ENCODE measurements at places on chromosomes 1 and 21.
A peak's percentile ranks its signal among the peaks of the same experiment; 100 is the strongest.

- DNase-seq, result no peak
These were observed 10.3 kb downstream of the WLS start for GRCh38 chr1:68221980-68222373.

DNA sequence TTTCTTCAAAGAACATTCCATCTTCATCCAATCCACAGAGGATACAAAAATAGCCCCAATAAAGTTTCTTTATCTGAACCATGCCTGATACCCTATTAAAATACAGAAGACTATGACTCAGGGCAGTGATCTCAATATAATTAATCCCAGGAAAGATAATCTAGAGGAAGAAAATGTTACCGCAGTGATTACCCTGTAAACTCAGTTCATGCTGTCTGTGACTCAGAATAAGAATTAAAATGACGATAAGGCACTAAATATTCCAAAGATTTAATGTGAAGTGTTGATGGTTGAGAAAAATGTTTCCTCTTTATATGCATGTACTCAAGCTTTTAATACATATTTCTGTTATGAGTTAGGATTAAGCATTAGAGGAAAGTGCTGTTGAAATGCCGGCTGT is 88.6 kb upstream of the LYPLAL1 start:
- peak; percentile 11 for DNase-seq

DNA sequence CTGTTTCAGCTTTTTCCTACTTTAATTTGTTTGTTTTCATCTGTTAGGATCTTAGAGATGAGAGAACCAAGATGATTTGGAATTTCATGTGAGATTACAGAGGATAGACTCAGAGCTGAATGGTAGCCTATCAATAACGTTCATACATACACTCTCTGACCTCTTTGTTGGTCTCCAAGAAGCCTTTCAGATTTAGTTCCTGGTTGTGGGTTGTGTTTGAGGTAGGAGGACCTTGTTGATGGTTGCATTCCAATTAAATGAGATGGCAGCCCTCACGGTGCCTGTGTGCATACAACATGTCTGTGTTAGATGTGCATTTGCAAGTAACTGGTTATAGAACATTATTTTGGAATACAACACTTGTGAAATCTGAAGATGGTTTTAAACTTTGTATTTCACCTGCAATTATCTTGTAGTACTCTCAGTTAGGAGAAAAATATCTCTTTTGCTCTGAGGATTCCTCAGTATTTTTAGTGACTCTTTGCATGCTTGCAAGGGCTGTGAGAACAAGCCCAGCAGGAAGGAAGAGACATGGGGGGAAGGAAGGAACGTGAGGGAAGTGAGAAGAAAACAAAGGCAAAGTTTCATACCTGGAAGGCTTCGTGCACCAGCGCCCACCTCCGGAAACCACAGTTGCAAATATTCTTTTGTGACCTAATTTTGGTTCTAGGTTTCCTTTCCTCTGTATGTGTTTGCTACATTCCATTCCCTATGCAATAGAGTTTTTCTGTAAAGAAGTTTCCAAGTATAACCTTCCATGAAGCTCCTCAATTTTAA is 291.8 kb downstream of the DISC1 start:
- DNase-seq, result no peak

- no peak for DNase-seq
These were observed 23.6 kb upstream of the MAB21L3 start for GRCh38 chr1:116087628-116088027.

DNA sequence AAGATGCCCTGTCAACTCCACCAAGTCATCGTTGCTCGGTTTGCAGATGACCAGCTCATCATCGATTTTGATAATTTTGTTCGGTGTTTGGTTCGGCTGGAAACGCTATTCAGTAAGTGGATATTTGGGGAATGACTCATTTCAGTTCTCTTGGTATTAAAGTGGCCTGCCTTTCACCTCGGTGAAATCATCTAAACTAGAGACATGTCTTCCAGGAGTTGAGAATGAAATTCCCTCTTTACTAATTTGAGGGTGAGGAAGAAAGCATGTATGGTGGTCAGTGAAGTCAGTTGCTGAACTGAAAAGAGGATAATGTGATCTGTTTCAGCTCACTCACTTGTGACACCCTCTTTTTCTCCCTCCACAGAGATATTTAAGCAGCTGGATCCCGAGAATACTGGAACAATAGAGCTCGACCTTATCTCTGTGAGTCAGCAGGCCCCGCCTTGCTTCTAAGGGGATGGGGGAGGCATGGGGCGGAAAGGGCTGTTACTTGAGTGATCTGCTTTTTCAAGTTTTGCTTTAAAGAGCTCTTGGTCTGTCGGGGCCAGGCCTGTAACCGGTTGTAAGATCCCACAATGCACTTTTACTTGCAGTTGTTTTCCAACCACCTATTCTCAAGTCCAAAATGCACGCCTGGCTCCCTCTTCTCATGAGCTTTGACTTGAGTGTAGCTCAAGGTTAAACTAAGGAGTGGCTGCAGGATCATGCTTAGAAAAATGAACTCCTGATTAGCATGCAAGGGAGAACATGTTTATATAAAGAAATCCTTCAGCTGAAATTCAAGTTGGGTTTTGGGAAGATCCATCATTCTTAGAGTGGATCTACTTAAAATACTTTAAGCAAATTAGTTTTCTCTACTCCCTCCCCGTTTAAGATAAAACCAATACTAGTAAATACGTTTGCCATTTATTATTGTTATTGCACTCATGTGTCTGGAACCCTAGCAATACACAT is 59.8 kb downstream of the CAPN2 start:
- peak; percentile 82 for DNase-seq

GRCh38 chr1:3453891-3454810 is at the start of gene ARHGEF16:
Gene ARHGEF16 (plus strand): TSS chr1:3454665. CDS start chr1:3463085, 8,420 bp downstream.
- DNase-seq, result peak; percentile 7

DNA sequence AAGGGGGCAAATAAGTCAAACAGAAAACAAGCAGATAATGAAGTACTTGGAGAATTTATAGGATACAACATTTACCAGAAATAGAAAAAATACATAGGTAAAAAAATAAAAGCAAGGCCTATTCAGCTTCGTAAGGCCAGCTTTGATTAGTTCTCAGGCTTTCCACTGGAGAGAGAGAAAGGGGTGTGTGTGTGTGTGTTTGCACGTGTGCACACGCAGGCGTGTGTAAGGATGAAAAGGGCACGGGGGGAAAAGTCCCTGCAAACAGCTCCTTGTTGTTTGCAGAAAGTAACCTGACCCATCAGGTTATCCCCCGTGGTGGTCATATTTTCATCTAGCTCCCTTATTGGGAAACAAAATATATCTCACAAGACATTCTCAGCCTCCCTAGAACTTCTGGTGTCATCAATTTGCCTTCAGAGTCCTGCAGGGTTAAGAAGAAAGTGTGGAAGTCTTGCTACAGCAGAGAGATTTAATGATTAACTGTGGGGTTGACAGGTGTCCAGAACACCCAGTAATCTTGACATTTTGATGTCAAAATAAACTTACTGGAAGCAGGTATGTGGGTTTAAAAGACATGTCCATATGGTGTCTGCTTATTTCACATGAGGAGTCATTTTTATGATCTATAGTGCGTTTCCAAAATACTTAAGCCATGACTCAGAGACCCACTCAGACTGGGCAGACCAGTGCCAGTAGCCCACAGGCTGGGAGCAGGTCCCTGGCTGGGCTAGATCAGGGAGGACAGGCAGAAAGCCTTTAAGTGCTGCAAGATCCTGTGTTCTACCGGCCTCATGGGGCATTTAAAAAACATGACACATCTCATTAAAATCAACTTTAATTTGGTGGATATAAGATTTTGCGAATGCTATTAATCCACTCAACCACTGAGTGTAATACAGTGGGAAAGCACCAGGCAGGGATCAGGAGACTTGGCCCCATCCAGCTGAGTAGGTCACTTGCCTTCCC is 487.6 kb upstream of the CAMK1G start:
- DNase-seq, result peak; percentile 55

DNA sequence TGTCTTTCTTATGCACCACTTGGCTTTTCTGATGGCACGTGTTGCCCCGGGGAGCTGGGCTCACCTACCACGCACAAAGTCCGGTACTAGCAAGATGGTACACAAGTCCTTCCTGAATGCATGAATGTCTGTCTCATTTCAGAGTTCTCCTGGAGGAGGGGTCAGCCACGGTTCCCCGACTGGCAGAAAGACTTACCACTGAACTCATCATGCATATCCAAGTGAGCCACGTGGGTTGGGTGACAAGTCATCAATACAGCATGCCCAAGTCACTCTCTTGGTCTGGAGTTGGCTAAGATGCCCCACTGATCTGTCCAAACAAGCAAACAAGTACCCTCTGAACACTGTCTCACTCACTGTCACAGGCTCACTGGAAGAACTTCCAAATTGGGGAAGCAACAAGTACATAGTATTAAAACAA is 28.6 kb upstream of the MX1 start:
- no peak for DNase-seq

DNA sequence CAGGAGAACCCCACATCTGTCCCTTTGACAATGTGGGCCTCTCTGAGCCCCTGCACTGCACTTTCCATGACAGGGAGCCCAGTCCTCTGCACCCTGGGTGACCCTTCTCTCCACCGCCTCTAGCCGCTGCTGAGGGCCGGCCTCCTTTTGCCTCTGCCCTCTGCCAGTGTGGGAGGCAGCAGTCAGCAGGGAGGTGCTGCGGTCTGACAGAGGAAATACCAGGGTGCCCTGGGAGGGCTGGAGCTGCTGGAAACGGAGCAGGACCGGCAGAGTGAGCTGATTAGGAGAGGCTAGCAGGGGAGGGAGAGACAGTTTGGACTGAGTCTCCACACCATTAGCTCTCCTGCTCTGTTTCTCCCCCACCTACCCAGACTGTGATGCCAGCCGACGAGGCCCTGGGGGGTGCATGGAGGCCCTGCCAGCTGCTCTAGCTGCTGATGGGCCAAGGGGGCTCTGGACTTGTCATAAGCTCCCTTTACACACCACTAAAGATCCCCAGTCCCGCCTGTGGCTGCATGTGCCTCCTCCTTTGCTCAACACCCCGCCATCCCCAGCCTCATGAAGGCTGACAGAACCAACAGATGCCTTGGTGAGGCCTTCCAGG is 171.1 kb upstream of the KLHDC7A start:
- no peak for DNase-seq

DNA sequence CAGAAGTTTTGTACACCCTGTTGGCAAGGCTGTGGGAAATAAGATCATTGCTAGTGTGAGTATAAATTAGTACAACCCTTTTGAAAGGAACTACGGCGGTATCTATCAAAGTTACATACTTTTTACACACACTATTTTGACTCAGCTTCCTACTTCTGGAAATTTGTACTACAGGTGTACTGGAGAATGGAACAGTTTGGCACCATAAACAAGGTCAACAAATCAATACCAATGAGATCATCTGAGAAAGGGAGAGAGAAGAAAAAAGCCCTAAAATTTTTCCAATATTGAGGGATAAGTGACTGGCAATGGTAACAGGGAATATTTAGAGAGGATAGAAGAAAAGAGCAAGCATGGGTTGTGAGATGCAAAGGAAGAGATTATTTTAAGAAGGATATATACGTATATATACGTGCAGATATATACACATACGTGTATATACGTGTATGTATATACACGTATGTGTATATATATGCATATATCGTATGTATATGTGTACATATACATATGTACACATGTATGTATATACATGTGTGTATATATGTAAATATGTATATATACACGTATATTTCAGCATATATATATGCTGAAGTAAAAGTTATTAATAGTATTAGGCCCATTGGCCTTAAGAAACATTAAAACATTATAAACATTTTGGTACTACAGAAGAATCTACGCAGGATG is 27.6 kb downstream of the KLHL20 start:
- no peak for DNase-seq
